ENCODE measurements at places on chromosomes 2 and 18.

GRCh38 chr18:25724997-25725396 is 365.4 kb downstream of the SS18 start:
- DNase-seq, result no peak

DNA sequence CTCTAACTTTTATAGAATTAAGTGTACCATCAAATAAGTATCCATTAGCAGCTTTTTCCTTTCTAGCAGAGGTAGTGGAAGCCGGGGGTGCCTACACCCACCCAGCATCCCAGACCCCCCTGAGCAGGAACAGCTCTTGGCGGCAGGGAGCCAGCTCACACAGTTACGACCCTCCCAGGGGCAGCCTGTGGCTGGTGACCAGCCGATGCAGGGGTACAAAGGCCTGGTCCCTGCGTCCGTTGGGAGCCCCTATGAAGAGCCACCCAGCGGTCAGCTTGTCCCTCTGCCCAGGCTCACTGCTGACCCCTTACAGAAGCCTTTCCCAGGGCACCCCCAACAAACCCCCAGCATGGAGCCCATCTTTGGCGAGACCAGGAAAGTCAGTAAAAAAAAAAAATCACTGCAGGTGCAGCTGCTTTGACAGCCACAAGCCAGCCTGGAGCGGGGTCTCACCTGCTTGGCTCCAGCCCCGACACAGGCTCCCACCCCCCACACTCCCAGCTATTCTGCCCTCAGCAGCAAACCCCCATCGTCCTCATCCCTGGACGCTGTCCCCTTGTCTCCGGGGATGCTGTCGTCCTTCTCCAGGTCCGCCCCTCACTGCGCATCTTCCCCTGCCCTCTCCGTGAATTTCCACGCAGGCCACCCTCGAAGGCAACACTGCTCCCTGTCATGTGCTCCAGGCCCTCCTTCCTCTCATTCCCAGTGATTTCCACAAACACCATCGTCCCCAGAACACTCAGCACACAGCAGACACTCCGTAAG is 43.1 kb downstream of the GPC1 start:
- DNase-seq, result no peak

DNA sequence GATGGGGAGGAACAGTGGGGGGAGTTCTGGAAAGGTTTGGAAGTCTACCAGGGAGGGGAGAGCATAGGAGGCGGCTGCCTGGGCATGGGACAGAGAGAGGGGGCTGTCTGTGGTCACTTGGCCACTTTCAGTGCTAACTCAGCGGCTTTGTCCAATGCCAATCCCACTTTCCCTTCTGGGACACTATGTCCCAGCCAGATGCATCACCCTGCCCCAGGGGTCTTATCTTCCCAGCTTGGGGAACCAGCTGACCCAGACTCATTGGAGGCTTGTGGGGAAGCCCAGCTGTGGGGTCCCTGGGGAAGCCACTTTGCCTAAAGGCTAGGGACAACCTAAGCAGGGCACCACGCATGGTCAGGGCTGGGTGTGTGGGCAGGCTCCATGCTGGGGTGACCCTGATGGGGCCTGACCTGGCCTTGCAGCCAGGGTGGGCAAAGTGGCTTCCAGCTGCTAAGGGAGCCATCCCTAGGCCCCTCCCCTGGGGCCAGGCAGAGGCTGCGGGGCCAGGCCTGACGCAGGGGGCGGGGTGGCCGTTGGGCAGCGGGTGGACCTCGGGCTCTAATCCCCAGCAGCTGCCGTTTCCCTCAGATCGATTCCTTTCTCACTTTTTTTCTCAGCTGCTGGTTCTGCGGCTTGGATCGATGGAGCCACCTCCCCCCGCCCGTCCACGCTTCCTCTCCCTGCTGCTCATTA is 1.6 kb upstream of the ASIC4 start:
- no peak for DNase-seq

DNA sequence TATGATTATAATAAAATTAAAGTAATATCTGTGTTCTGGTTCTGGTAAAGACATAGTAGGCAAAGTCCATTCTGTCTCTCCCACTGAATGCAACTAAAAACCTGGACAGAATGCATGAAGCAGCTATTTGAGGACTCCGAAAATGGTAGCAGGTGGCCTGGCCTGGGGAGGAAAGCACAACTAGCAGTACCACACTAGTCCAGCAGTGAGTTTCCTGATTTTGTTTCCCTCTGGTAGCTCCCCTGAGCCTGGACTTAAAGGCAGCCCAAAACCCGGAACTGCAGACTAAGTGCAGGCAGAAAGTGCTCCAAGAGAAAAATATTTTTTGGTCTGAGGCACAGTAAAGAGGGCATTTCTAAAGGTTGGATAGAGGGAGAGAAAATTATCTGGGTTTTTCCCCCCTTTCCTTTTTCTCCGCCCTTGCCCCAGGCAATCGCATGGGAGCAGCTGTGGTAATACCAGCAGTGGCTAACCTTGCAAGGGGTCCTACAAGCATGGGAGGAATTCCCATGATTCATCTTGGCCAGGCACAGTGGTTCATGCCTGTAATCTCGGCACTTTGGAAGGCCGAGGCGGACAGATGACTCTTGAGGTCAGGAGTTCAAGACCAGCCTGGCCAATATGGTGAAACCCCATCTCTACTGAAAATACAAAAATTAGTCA is 32.3 kb downstream of the ASXL2 start:
- no peak for DNase-seq

- peak; percentile 32 for DNase-seq
These were observed 64.0 kb upstream of the MCFD2 start for GRCh38 chr2:46979571-46979979.

DNA sequence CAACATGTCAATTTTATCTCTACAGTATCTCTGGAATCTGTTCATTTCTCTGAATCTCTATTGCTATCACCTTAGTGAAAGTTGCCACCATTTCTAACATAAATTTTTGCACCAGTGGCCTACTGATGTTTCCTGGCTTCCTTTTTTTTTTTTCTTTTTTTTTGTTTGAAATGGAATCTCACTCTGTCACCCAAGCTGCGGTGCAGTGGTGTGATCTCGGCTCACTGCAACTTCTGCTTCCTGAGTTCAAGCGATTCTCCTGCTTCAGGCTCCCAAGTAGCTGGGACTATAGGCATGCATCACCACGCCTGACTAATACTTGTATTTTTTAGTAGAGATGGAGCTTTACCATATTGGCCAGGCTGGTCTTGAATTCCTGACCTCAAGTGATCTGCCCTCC is 35.1 kb downstream of the KCNJ13 start:
- DNase-seq, result peak; percentile 83

GRCh38 chr2:26300234-26300925 is 45.6 kb upstream of the SELENOI start:
- DNase-seq, result peak; percentile 11

- DNase-seq, result no peak
These were observed 42.5 kb upstream of the LRPPRC start for GRCh38 chr2:44038277-44038676.
